ENCODE measurements at places on chromosomes 12 and 14. TPM values are rescaled to one million over a fixed set of nuclear protein-coding genes. Genes with fewer than 3 reads are reported as not detected.

GRCh38 chr12:27913999-27914614 lies 58.4 kb downstream of the PTHLH start:
- no peak overlapping the region for H3K27ac ChIP-seq
- no peaks in the 10 kb centered on the region for H3K4me1 ChIP-seq
- H3K27me3 ChIP-seq: peaks cover 16% of the 10 kb centered on the region
- H3K4me3 ChIP-seq: no peak overlapping the region

DNA sequence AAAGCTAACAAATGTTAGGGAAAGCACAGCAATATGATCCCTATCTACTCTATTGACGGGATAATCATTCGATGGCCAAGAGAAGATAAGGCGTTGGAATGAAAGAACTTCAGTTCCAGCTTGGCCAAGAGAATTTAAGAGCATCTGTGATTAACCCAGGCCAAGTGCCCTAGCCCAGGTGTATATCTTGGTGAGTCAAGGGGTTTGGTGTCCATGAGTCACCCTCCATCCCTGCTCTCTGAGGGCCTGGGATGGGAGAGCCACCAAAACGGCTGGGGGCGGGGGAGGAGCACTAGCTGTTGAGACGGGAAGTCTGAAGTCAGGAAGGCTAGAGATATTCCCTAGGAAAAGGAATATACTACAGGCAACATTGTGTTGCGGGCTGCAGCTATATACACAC lies 13.0 kb downstream of the TBPL2 start:
- peaks cover 5% of the 10 kb centered on the region for H3K4me1 ChIP-seq
- H3K36me3 ChIP-seq: no peaks in the 10 kb centered on the region
- H3K4me3 ChIP-seq: no peak overlapping the region
- H3K27me3 ChIP-seq: no peaks in the 10 kb centered on the region
- no peak overlapping the region for H3K27ac ChIP-seq

DNA sequence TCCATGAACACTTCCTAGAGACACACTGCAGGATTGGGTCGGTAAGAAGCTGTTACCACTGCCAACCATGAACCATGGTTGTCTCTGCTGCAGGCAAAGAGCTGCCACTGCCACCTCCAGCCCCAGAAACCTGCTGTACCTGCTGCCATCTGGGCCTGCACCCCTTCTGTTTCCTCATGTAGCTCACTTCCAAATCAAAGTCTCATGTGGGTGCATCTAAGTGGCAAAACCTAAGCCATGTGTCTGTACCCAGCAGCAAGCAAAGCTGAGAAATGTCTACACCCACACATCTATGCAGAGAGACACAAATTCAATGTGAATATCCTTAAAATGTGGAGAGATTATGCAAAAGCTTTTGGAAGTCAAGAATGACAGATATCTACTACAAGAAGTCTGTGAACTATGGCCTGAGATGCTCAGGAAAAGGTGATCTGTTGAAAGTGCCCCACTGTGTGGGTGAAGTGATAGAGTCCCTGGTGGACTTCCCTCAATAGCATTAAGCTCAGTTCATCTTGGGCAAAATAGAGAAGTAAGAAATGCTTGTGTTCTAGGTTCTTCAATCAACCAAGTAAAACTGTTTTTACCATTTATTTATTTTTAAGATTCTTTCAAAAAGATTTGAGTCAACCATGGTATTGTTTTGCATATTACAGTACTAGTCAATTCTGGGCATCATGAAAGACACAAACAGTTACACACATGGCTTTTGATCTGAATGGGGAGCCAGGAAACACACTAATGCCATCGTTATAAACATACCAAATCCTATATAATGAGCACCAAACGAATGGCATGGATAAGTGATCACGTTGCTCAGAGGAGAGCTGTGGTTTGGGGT lies 64.4 kb downstream of the FOS start:
- no peak for DNase-seq
- H3K27me3 ChIP-seq: no peaks in the 10 kb centered on the region
- H3K36me3 ChIP-seq: no peaks in the 10 kb centered on the region
- no peak overlapping the region for H3K4me3 ChIP-seq
- H3K27ac ChIP-seq: no peak overlapping the region

GRCh38 chr12:116665666-116666304 lies 72.1 kb downstream of the SPRING1 start:
- no peaks in the 10 kb centered on the region for H3K36me3 ChIP-seq
- peaks cover 6% of the 10 kb centered on the region for H3K27me3 ChIP-seq
- no peak for DNase-seq
- no peak overlapping the region for H3K27ac ChIP-seq

- DNase-seq: no peak
- peak overlapping the region; percentile 74 for H3K27ac ChIP-seq
- no peak overlapping the region for H3K4me3 ChIP-seq
- H3K27me3 ChIP-seq: no peaks in the 10 kb centered on the region
- H3K36me3 ChIP-seq: peaks cover 14% of the 10 kb centered on the region
Observed at GRCh38 chr14:89393222-89393745, 23.7 kb downstream of the FOXN3 start.

ALDH2 gene
- 28.0 TPM for total RNA-seq

SLC7A8 gene
- total RNA-seq: 0.72 TPM

DNA sequence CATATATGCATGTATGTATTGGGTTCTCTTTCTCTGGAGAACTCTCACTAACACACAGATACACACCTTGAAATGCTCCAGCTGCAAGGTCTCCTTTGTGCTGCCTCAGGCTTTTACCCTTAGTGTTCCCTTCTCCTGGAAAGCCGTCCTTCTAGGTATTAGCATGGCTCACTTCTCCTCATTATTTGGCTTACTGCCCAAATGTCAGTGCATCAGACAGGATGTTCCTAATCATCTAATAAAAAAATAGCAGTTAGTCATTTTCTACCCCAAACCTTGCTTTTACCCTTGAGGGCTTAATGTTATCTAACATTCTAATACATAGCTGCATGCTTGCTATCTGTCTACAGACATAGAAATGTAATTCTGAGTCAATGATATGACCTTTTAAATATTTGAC lies 109.0 kb upstream of the SLC16A7 start:
- no peak overlapping the region for H3K27ac ChIP-seq
- H3K27me3 ChIP-seq: no peaks in the 10 kb centered on the region
- no peak for DNase-seq
- H3K36me3 ChIP-seq: peaks cover 1% of the 10 kb centered on the region
- no peak overlapping the region for H3K4me3 ChIP-seq

KRT82 gene
- not detected for total RNA-seq

SOX5 gene
- 1.7 TPM for total RNA-seq

OLR1 gene
- not detected for total RNA-seq

LRFN5 gene
- total RNA-seq: not detected

GRCh38 chr14:59306775-59307174 lies 118.3 kb downstream of the DAAM1 start:
- DNase-seq: no peak
- no peak overlapping the region for H3K27ac ChIP-seq
- no peak overlapping the region for H3K4me3 ChIP-seq
- H3K4me1 ChIP-seq: no peaks in the 10 kb centered on the region

- peaks cover 48% of the 10 kb centered on the region for H3K4me1 ChIP-seq
- no peak overlapping the region for H3K27ac ChIP-seq
- H3K36me3 ChIP-seq: no peaks in the 10 kb centered on the region
- H3K4me3 ChIP-seq: no peak overlapping the region
Observed at GRCh38 chr14:56137453-56137807, 19.2 kb downstream of the PELI2 start.

GRCh38 chr12:53950789-53951576 lies 3.7 kb upstream of the HOXC12 start:
- DNase-seq: no peak
- peaks cover 90% of the 10 kb centered on the region for H3K27me3 ChIP-seq
- no peak overlapping the region for H3K27ac ChIP-seq
- no peaks in the 10 kb centered on the region for H3K36me3 ChIP-seq
- no peak overlapping the region for H3K4me3 ChIP-seq

- no peak for DNase-seq
- peaks cover 46% of the 10 kb centered on the region for H3K4me1 ChIP-seq
- no peaks in the 10 kb centered on the region for H3K36me3 ChIP-seq
- no peak overlapping the region for H3K27ac ChIP-seq
Observed at GRCh38 chr12:132503618-132504204, 13.8 kb downstream of the FBRSL1 start.

ITGB7 gene
- total RNA-seq: 111 TPM

TSPAN31 gene
- 18.2 TPM for total RNA-seq

GRCh38 chr12:12017135-12017581 lies 53.6 kb upstream of the BCL2L14 start:
- H3K27me3 ChIP-seq: no peaks in the 10 kb centered on the region
- DNase-seq: peak; percentile 61
- peaks cover 77% of the 10 kb centered on the region for H3K4me1 ChIP-seq

- no peak overlapping the region for H3K27ac ChIP-seq
- DNase-seq: no peak
- H3K4me1 ChIP-seq: peaks cover 68% of the 10 kb centered on the region
Observed at GRCh38 chr14:95507174-95507573, 9.3 kb downstream of the SYNE3 start.

NFKBIA gene
- total RNA-seq: 596 TPM

GRCh38 chr14:34826661-34827060 lies 48.5 kb downstream of the BAZ1A start:
- peaks cover 30% of the 10 kb centered on the region for H3K4me1 ChIP-seq
- DNase-seq: no peak
- peak overlapping the region; percentile 54 for H3K27ac ChIP-seq
- H3K36me3 ChIP-seq: peaks cover 35% of the 10 kb centered on the region

- no peaks in the 10 kb centered on the region for H3K36me3 ChIP-seq
- peak; percentile 80 for DNase-seq
- H3K27me3 ChIP-seq: peaks cover 8% of the 10 kb centered on the region
- no peak overlapping the region for H3K27ac ChIP-seq
- H3K4me3 ChIP-seq: no peak overlapping the region
Observed at GRCh38 chr14:105974902-105975301, 448.5 kb downstream of the TMEM121 start.

TMTC1 gene
- total RNA-seq: 0.22 TPM

C12orf50 gene
- 0.36 TPM for total RNA-seq

GRCh38 chr12:64256166-64256800 lies 34.2 kb upstream of the KICS2 start:
- H3K4me1 ChIP-seq: peaks cover 6% of the 10 kb centered on the region
- no peaks in the 10 kb centered on the region for H3K27me3 ChIP-seq
- H3K36me3 ChIP-seq: no peaks in the 10 kb centered on the region
- DNase-seq: peak; percentile 5
- H3K4me3 ChIP-seq: no peak overlapping the region

DNA sequence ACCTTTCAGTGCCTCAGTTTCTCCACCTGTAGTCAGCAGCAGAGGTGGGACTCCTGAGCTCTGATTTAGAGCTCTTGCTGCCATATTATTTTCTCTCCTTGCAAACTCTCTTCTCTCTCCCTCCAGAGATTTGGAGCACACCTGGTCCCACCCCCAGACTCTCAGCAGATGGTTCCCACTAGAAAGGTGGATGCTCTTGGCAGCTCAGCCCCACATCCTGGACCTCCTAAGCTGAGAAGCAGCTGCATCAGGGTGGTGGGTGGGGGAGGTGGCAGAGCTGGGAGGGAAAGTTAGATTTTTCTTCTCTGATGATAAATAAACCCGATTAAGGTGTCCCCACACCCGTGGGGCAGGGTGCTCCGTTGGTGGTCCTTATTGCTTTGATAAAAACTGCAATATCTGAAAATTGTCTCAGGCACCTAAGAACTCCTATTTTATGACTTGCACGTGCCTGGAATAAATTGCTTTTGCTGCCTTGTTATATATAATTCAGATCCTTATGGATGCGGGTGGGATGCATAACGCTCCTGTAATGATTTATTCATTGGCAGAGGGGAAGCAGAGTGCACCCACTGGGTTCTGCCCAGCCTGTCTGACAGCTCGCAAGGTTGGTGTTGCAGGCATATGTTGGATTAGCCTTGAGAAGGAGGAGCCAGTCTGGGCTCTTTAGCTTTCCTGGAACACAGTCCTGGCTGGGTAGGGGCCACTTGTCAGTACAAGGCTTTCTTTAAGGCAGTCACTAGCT lies 214.2 kb downstream of the SUDS3 start:
- H3K27me3 ChIP-seq: no peaks in the 10 kb centered on the region
- no peak overlapping the region for H3K4me3 ChIP-seq
- no peak for DNase-seq

- no peaks in the 10 kb centered on the region for H3K36me3 ChIP-seq
- no peaks in the 10 kb centered on the region for H3K27me3 ChIP-seq
- no peak overlapping the region for H3K27ac ChIP-seq
- H3K4me1 ChIP-seq: no peaks in the 10 kb centered on the region
Observed at GRCh38 chr12:126874427-126875026, 1392.4 kb upstream of the TMEM132C start.

ANO4 gene
- not detected for total RNA-seq

PTPRB gene
- not detected for total RNA-seq

DNA sequence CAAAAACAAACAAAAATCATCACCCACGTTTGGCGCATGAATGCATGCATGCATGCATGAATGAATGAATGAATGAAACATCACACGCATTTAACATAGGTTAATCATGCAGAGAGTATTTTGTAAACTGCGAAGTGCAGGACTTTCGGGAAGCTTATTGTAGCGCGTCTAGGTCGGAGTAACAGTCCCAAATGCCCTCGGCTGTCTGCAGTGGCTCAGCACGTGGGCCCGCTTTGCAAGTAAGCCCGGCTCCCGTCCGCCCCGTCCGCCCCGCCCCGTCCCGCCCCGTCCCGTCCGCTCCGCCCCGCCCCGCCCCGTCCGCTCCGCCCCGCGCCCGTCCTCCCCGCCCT lies 263 bp upstream of the IFT81 start:
- no peaks in the 10 kb centered on the region for H3K36me3 ChIP-seq
- H3K27ac ChIP-seq: peak overlapping the region; percentile 14
- H3K4me1 ChIP-seq: peaks cover 13% of the 10 kb centered on the region
- DNase-seq: no peak
- peaks cover 21% of the 10 kb centered on the region for H3K27me3 ChIP-seq

TAS2R10 gene
- 0.31 TPM for total RNA-seq

AQP2 gene
- not detected for total RNA-seq

DDIT3 gene
- 64.6 TPM for total RNA-seq

DNA sequence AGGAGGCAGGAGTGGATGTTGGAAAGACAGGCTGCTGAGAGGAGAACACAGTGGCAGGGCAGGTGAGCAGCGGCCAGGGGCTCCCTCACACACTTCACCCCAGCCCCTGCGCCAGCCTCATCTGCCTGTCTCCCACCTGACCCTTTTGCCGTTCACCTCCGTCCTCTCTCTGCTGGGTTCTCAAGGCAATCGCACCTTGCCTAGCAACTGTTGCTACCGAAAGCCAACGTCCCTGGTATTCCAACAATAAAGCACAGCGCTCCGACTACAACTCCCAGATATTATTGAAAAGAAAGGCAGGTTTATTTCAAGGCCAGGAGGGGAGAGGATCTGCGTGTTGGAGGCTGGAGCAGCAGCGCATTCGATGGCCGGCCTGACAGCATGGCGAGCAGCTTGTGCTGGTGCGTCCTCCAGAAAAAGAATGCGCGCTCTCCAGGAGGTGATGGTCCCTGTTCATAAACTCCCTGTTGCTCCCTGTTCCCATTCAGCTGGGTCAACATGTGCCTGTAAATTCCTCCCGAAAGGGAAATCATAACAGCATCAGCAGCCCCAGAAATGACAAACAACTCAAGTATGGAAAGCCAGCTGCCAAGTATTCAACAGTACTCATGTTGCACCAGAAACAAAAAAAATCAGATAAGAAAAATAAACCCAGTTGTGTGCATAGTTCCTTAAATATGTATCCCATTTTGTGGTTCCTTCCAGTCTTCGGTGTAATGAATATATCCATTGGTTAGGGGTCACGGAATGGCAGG lies 153.0 kb upstream of the DIO3 start:
- DNase-seq: no peak
- H3K27ac ChIP-seq: no peak overlapping the region
- no peak overlapping the region for H3K4me3 ChIP-seq

GRCh38 chr14:66174453-66174891 lies 311.7 kb upstream of the CCDC196 start:
- H3K4me1 ChIP-seq: no peaks in the 10 kb centered on the region
- no peaks in the 10 kb centered on the region for H3K36me3 ChIP-seq
- no peak overlapping the region for H3K4me3 ChIP-seq
- no peak for DNase-seq
- no peak overlapping the region for H3K27ac ChIP-seq

All from activated T-cell treated with anti-CD3 and anti-CD28 coated beads, Interleukin-2, amount 50 U/mL, for 72 hours (primary cell).